ENCODE measurements at places on chromosomes 11 and 22. TPM values are rescaled to one million over a fixed set of nuclear protein-coding genes. Genes with fewer than 3 reads are reported as not detected.

Gene SLCO2B1
- not detected for total RNA-seq

- peak; percentile 5 for DNase-seq
Observed at GRCh38 chr11:126039485-126040271, 23.0 kb downstream of the CDON start.

GRCh38 chr11:43951231-43951630, 8.8 kb downstream of the C11orf96 start:
- DNase-seq, result no peak

GRCh38 chr11:119975561-119976152, 162.3 kb downstream of the TRIM29 start:
- no peak for DNase-seq

- DNase-seq, result no peak
Observed at GRCh38 chr22:39800790-39801520, 92.6 kb downstream of the ENTHD1 start.

GRCh38 chr11:898143-898511, 12.5 kb downstream of the CHID1 start:
- DNase-seq, result peak; percentile 11

DNA sequence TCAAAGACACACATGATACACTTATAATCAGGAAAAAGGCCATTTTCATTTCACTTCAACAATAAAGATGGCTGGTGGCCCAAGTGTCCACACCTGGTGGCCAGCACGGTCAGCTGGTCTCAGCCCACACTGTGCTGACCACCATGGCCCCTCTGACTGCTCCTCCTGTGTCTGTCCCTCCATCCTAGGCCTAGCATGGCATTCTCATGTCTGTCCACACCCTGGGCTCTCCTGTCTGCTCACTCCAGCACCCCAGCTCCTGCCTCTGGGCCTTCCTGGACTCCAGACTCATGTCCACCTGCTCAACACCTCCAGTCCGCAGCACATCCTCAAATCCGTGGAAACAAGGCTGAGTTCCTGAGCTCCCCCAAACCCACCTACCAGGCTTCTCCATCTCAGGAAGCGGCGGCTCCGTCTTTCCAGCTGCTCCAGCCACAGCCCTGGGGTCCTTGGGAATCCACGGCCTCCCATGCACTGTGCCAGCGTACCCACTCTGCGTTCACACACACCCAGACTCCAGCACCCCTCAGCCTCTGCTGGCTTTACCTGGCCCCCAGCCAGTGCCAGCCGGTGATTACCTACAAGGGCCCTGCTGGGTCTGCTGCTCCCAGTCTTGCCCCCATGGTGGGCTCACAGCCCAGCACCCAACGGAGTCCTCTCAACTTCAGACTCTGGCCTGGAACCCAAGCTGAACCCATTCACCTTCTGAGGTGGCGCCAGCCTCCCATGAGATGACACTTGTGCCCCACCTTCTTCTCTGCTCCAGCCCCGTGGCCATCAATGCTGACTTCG, 13.9 kb downstream of the SIRT3 start:
- no peak for DNase-seq

GRCh38 chr11:35511666-35512065, 13.8 kb downstream of the PAMR1 start:
- peak; percentile 91 for DNase-seq

GRCh38 chr11:36062796-36063365, 119.0 kb downstream of the LDLRAD3 start:
- no peak for DNase-seq

Measured in IMR-90 (cell line).